ENCODE measurements at places on chromosomes 6 and 20.
A peak's percentile ranks its signal among the peaks of the same experiment; 100 is the strongest.

- peak; percentile 65 for DNase-seq
These were observed 5.3 kb upstream of the HSPA1B start for GRCh38 chr6:31822036-31822821.

- DNase-seq: no peak
These were observed 90.9 kb upstream of the GCM1 start for GRCh38 chr6:53239526-53239925.

GRCh38 chr20:62427172-62428001 is at the start of gene RBBP8NL:
Gene RBBP8NL (minus strand): TSS chr20:62427539. CDS start chr20:62419647, 7,892 bp downstream.
- DNase-seq: no peak

DNA sequence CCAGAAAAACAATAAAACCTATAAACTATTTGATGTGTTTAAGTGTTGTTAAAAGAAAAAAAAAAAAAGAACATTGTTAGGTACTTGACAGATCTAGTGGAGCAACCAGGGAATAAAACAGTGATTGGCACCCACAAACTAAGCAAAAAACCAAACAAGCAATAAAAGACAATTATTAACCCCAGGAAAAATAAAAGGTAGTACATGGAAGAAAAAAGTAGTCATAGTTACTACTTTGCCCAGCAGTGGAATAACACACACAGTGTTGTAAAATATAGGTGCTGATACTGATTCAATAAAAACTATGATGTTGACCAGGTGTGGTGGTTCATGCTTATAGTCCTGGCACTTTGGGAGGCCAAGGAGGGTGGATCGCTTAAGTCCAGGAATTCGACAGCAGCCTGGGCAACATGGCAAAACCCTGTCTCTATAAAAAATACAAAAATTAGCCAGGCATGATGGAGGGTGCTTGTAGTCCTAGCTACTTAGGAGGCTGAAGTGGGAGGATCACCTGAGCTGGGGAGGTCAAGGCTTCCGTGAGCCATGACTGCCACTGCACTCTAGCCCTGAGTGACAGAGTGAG is 43.9 kb downstream of the PIGU start:
- no peak for DNase-seq

- DNase-seq: no peak
These were observed 151.6 kb upstream of the GMDS start for GRCh38 chr6:2396846-2397630.

GRCh38 chr20:19699180-19699971 is 58.7 kb upstream of the RIN2 start:
- no peak for DNase-seq

- DNase-seq: no peak
These were observed 35.0 kb upstream of the KIF16B start for GRCh38 chr20:16608277-16608650.

DNA sequence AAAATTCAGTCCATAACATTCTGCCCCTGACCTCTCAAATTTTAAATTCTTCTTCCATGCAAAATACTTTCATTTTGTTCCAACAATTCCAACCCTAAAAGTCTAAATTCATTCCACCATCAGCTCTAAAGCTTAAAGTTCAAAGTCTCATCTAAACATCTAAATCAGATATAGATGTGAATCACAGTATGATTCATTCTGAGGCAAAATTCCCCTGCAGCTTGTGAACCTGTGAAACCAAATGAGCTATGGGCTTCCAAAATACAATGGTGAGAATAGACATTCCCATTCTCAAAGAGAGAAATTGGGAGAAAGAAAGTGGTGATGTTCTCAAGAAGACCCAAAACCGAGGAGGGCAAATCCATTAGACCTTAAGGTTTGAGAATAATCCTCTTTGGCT is 309.8 kb downstream of the HIVEP2 start:
- no peak for DNase-seq

- DNase-seq: no peak
These were observed 262.4 kb upstream of the AGPAT4 start for GRCh38 chr6:161536224-161536630.

GRCh38 chr6:30570740-30571074 is 535 bp upstream of the ABCF1 start:
- no peak for DNase-seq

GRCh38 chr6:46098678-46099077 is 31.1 kb upstream of the ENPP4 start:
- DNase-seq: no peak

GRCh38 chr20:18986895-18987580 is 173.5 kb downstream of the SCP2D1 start:
- DNase-seq: no peak

DNA sequence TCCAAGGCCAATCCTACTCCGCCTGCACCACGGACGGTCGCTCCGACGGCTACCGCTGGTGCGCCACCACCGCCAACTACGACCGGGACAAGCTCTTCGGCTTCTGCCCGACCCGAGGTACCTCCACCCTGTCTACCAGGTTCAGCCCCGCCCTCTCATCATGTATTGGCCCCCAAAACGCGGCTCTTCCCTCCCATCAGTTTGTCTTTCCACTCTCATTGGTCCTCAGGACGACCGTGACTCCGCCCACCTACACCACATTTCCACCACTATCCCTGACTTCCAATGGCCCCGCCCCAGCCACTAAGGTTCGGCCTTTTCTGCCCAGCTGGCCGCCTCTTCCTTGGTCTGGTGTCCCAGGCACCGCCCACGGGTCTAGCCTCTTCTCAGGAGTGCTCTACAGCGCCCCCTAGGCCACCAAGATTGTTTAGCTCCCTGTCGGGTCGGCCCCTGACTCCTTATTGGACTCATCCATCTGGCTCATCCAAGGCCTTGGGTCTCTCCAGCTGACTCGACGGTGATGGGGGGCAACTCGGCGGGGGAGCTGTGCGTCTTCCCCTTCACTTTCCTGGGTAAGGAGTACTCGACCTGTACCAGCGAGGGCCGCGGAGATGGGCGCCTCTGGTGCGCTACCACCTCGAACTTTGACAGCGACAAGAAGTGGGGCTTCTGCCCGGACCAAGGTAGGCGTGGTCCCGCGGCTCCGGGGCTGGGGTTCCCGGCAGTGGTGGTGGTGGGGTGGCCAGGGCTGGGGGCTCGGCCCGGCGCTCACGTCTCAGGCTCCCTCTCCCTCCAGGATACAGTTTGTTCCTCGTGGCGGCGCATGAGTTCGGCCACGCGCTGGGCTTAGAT is 3.1 kb downstream of the MMP9 start:
- DNase-seq: no peak

GRCh38 chr6:10101551-10102252 is 313.2 kb downstream of the TFAP2A start:
- DNase-seq: no peak

GRCh38 chr20:50915424-50915823 is 15.8 kb downstream of the ADNP start:
- no peak for DNase-seq

DNA sequence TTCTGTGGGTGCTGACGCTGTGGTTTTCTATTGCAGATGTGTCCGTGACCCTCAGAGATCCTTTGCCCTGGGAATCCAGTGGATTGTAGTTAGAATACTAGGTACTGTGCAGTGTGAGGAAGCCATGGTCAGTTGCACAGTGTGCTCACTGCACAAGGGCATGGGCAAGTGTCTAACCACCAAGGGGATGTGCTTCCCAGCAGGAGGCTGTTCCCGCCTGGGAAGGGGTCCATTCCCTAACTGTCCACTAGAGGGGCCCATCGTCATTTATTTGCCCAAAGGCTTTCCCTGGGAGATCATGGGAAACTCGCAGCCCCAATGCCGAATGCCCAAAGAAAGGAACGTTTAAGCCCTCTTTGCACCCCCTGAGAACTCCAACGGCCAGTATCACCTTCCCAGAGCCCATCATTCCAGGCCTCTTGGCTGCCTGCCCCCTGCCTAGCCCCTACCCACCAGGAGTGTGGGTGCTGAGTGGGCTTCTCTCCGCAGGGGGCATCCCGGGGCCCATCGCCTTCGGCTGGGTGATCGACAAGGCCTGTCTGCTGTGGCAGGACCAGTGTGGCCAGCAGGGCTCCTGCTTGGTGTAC is 26.2 kb downstream of the SLCO4A1 start:
- peak; percentile 99 for DNase-seq

- DNase-seq: no peak
These were observed 7.0 kb downstream of the SYNGAP1 start for GRCh38 chr6:33426590-33427511.

DNA sequence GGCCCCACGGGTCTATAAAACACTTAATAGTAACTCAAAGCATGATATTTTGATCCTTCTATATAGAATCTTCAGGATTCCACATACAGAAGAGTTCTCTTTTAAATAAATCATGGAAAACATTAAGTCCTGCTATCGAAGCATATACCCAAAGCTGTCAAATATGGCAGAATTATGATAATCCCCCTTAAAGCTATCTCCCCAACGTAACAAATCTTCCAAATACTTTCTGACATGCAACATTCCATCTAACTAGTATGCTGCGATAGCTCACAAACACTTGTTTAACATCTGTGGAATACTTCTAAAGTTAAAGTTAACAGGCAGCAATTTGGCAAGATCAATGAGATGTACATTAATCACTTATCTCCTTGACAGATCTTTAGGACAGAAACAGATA is 371.0 kb upstream of the RUNX2 start:
- DNase-seq: no peak

DNA sequence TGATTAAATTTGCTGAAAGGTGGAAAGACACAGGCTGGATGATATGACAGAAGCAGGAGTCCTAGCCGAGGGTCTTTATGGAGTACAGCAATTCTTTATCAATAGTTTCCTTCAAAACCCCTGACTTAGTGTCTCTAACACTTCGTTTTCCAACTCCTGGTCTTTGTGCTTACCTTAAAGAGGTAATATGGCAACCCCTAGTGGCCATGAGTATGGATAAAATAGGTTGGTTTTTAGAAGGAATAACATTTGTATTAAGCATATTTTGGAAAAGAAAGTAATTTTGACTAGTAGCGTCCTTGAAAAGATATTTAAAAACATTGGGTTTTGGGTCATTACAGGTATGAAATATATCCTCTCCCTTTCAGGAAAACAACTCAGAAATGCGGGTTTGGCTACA is 51.9 kb downstream of the VGLL2 start:
- peak; percentile 5 for DNase-seq

- no peak for DNase-seq
These were observed 256.3 kb upstream of the SOX4 start for GRCh38 chr6:21337263-21337662.

- DNase-seq: no peak
These were observed 34.2 kb upstream of the B4GALT5 start for GRCh38 chr20:49747707-49748524.

- no peak for DNase-seq
These were observed 72.1 kb downstream of the GFRAL start for GRCh38 chr6:55399351-55399750.

DNA sequence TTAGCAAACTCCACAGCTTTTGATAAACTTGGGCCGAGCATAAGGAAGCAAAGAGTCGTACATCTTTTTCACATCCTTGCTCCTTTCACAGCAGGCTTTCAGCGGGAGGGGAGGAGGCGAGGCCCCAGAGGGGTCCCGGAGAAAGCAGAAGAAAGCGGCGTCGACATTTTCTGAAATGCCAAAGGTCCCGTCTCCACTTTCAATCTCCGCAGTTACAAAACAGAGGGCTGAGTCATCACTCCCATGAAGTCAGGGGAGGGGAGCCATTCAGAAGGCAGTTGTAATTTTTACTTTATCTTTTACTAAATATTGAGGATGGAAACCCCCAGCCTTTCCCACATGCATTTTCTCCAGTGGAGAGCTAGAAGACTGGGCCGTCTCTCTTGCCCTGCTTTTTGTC is 174.2 kb upstream of the THBS2 start:
- peak; percentile 17 for DNase-seq

Data from HTR-8/SVneo (cell line).